IPS-NIHi11 (cell line): ENCODE measurements at places on chromosomes 13 and 19.

DNA sequence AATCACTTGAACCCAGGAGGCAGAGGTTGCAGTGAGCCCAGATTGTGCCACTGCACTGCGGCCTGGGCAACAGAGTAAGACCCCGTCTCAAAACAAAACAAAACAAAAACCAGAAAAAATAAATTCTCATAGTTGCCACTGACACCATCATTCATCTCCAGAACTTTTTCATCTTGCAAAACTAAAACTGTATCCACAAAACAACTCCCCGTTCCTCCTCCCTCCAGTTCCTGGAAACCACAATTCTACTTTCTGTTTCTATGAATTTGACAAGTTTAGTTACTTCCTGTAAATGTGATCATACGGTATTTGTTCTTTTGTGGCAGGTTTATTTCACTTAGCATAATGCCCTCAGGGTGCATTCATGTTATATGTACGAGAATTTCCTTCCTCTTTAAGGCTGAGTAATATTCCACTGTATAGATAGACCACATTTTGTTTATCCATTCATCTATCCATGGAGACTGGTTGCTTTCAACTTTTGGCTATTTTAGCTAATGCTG, 13.2 kb upstream of the ADGRE5 start:
- DNase-seq = no peak

GRCh38 chr13:110380359-110381028, 73.4 kb downstream of the COL4A2 start:
- DNase-seq = no peak

GRCh38 chr19:47225746-47226425, 5.1 kb downstream of the BBC3 start:
- peak; percentile 97 for DNase-seq

- DNase-seq = no peak
Measured at GRCh38 chr19:50801107-50801506, 10.9 kb downstream of the ACP4 start.

DNA sequence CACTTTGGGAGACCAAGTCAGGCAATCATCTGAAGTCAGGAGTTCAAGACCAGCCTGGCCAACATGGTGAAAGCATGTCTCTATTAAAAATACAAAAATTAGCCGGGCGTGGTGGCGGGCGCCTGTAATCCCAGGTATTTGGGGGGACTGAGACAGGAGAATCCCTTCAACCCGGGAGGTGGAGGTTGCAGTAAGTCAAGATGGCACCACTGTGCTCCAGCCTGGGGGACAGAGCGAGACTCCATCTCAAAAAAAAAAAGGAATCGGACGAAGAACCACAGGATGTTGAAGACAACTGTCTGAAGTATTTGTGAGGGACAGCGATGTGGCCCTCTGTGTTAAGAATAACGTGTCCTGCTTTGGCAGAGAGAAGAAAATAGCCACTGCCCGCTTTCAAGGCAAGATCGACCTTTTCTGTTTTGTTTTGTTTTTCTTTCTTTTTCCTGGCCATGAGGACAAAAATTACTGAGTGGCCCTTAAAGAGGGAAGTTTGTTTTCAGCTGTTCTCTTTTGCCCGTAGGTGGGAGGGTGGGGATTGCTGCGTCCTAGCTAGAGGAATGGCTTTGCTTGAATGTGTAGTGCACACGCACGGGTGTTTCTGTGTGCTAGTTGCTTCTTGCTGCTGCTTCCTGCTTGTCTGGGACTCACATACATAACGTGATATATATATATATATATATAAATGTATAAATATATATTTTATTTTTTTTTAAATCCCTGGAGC, 6.2 kb upstream of the PRKCG start:
- no peak for DNase-seq

- DNase-seq = no peak
Measured at GRCh38 chr19:56671613-56671994, at the start of gene ZNF835. Gene ZNF835, minus strand, starts transcription at chr19:56671757. Its CDS starts 6,559 bp downstream, at chr19:56665198.

DNA sequence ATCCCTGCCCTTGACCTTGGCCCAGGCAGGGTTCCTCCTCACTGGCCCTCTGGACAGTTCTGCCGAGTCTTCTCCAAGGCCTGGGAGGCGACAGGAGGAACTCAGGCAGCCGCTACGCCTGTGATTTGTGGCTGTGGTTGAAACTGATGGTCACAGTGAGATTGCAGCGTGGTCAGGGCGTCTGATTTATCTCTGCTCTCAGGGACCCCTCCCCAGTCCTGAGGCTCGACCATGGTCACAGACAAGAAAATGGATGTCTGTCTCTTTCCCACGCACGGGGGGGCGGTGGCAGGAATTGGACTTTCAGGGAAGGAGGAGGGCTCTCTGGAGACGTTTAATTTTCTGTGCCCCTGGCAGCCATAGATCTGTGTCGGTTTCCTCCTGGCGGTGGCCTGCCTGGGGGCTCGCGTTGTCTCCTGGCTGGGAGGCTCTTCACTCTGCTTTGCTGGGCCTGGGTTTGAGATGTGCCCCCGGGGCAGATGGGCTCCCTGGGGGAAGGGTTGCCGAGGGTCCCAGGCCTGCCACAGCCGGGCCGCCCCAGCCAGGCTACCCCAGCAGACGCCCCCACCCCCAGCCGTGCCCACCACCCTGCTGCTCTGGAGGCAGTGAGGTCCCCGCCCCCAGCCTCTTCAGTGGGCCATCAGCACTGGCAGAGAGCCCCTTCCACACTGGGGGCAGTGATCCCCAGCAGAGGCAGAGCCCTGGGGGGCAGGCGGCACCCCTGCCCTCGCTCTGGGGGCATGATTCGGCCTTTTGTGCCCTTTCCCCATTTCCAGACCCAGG, 167.4 kb downstream of the KDM4B start:
- DNase-seq = no peak

GRCh38 chr19:8458380-8458779, 13.6 kb downstream of the HNRNPM start:
- DNase-seq = no peak

- DNase-seq = no peak
Measured at GRCh38 chr13:78364711-78365110, 238.6 kb downstream of the POU4F1 start.

DNA sequence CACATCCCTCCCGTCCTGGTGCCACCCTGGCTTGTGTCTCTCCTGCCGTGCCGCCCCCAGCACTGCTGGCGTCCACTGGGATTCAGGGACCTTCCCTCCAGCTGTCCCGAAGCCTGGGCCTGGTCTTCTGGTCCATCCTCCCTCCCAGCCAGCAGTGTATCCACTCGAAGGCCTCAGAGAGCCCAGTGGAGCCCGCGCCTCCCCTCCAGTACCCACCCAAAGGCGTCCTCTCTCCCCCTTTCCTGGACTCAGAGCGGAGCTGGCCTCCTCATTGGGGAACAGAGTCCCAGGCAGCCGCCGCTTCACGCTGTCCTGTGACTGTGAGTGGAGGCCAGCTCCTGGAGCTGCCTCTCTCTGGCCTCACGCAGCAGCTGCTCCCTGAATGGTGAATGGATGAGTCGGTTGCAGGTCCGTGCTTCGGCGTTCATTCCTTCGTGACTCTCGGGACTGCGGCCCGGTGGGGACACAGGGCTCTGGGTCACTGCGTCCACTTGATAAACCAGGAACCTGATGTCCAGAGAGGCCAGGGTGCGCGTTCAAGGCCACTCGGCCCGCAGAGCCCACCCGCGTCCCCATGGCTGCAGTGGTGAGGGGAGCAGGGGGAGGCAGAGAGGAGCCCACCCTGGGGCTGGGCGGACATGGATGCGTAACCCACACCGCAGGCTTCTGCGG, 12.1 kb downstream of the ONECUT3 start:
- no peak for DNase-seq

GRCh38 chr19:39197808-39198207, 1.0 kb downstream of the NCCRP1 start:
- no peak for DNase-seq

DNA sequence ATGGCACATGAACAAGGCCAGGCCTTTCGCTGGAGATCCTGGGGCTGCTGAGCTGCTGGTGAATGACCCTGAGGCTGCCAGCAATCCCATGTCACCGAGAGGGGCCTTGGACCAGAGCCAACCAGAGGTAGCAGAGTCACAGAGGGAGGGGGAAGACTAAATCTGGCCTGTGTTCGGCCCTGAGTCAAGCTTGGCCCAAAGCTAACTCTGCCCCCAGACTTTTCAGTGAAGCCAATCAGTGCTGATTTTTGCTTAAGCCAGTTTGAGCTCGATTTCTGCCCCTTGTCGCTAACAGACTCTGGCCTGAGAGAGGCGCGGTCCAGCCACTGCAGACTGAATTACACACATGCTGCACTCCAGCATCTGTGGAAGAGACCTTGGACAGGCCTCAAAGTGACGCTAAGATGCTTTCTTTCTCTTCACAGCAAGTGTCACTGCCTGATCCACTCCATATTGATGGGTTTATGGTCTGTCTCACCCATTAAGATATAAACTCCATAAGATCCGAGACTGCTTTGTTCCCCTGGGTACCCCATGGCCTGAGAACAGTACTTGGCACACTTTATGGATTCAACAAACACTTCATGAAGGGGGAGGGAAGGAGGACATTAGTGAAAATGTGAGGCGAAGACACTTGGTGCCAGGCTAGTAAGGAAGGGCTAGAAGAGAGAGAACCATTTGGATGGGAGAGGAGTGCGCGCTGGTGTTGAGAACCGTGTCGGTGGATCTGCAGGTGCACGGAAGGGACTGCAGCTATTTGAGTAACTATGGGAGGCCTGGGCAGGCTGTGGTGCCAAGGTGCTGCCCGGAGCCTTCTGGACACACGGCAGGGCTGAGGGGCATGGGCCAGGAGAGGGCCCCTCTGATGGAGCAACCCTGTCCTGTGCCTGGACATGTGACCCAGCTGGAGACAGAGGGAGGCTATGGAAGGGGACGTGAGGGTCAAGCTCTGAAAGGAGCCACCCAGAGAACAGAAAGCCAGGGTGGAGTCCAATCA, 17.6 kb downstream of the RANBP3 start:
- no peak for DNase-seq

GRCh38 chr13:100917011-100917410, 242.4 kb upstream of the TMTC4 start:
- DNase-seq = no peak

- DNase-seq = no peak
Measured at GRCh38 chr13:34678154-34678553, 263.9 kb upstream of the NBEA start.

GRCh38 chr13:102399791-102400674, 1.8 kb downstream of the FGF14 start:
- peak; percentile 37 for DNase-seq

- DNase-seq = no peak
Measured at GRCh38 chr13:110589793-110590390, 25.5 kb upstream of the NAXD start.

DNA sequence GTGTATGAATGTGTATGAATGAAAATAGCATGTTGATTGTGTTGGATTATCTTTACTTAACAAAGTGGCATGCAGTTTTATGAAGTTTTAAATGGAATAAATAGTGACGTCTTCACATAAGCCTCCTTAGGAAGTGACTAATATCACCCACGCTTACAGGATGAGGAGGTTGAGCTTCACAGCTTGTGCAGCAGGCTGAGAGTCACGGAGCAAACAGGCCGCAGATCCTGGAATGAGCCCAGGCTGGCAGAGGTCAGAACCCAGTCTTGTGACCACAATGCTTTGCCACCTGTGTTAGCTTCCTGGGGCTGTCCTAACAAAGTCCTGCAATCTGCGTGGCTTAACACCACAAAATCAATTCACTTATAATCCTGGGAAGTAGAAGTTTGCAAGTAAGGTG, 20.8 kb downstream of the LAIR2 start:
- DNase-seq = no peak

DNA sequence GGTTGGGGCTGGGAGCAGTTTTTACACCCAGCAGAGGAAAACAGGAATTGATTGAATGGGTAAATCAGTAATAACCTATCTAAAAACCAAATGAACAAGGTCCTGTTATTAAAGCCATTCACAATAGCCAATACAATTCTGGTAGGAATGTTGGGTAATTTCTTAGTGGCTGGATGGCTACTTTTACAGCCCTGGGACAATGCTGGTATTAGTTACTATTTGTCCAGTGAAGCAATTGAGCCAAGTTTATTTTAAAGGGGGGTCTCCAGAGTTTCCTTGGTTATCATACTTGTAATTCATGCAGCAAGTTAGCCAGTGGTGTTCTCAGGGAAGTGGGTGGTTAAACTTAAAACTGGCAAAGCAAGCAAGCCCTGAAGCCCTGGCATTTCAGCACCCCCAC, 92.3 kb upstream of the STARD13 start:
- no peak for DNase-seq

DNA sequence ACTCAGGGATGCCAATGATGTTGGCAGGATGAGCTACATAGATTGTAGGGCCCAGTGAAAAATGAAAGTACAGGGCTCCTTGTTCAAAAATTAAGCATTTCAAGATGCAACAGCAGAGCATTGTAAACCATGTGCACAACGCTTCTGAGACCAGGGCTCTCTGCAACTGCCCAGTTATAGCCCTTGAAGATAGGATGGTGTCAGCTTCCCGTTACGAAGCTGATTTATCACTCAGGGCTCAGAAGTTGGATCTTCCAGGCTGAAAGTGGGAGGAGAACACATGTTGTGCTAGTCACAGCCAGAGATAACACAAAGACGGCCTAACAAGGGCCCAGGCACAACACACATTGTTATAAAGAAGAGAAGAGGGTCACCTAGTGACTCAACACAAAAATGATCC, 466.7 kb downstream of the TUBA3C start:
- DNase-seq = no peak

DNA sequence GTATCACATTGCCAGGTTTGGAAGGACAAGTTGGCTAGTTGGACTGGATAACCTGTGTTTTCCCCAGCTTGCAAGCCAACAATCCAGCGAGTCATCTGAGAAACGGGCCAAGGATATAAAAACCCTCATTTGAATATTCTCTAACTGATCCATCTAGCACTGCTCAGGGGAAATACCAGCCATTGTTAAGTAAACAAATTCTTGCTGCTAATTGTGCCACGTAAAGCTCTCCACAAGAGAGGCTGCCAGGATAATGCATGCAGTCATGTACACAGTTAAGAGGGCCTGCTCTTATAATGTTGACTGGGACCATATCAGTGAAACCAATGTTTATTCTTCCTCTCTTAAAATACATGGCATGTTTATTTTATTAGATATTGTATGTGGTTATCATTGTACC, 663.2 kb upstream of the SGCG start:
- no peak for DNase-seq

- DNase-seq = no peak
Measured at GRCh38 chr19:29445246-29445645, 80.5 kb upstream of the VSTM2B start.

GRCh38 chr19:7363225-7363624, 14.5 kb downstream of the ARHGEF18 start:
- no peak for DNase-seq

- DNase-seq = no peak
Measured at GRCh38 chr19:57075801-57076492, 43.8 kb upstream of the USP29 start.

- no peak for DNase-seq
Measured at GRCh38 chr13:77372275-77372674, 45.4 kb upstream of the MYCBP2 start.

DNA sequence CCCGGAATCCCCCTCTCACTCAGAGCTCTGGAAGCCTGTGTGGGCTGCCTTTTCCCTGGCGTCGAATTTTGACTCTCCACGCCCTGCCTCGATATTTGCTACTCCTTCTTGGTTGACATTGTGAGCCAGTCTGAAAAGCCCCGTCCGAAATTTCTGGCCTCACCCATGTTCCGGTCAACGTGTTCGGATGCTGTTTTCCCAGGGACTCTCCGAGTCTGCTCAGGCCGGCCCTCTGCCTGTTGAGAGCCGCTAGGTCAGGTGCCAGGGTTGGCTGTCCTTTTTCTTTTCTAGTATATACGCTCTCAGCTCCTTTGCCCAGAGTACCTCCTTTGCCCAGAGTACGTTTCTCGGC, 6.8 kb upstream of the DGKH start:
- DNase-seq = peak; percentile 54
